Midbrain (tissue), 1 donor: ENCODE measurements at places on chromosomes 13 and 19.

- no peak for DNase-seq
Observed at GRCh38 chr13:105403086-105403485, 1132.4 kb downstream of the EFNB2 start.

DNA sequence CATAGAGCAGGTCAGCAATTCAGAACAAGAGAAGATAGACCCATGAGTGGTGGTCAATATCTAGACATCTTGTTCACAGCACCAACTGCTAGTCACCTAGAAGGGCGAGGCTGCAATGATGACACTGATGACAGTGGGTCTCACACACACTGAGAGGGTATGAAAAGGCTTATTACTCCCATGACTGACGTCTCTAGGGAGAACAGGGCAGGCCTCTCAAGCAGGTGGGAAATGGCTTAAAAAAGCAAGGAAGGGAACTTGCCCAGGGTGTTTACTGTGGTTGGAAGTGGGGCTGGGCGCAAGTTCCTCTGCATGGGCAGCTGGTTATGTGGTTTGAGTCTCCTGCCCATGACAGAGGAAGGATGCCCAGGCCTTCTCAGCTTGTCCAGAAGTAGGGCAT is 33.8 kb downstream of the ZNF44 start:
- no peak for DNase-seq

DNA sequence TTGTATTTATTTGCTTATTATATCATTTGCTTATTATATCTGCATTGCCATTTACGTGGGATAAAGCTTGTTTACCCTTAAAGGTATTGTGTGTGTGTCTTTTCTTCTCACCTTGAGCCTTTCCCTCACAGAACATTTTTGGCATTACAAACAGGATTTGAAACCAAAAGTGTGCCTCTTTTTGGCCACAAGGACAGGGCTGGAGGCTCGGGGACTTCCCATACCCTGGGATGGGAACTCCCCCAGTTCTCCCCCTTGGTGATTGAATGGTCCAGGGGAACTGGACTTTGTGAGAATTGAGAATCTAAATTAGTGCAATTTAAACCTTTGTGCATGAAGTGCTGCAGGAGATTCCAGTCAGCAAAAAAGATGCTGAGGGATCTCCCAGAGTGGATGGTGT is 2.4 kb upstream of the ZNF506 start:
- no peak for DNase-seq

DNA sequence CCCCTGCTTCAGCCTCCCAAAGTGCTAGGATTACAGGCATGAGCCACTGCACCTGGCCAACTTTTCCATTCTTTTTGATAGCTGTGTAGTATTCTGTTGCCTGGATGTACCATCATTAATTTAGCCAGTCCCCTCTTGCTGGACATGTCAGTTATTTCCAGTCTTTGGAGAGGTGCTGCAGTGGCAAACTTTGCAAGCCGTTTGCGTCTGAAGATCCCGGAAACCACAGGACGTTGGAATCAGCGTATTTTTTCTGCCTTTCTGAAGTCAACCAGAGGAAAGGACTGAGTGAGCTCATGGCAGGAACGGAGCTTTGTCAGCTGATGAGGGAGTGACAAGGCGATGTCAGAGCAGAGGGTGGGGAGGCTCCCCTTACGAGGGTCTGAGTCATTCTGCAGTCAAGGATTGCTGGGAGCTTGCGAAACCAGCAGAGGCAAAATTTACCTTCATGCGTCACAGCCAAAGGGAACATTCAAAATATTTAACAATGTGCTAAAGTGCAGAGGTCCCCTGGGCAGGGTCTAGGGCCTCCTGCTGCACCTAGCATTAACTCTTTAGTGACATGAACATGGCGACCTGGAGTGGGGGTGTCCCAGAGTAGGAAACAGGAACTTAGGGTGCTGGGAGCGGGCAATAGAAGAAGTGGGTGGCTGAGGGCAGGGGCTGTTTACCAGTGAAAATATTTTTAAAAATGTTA is 5.6 kb downstream of the C5AR1 start:
- peak; percentile 32 for DNase-seq

DNA sequence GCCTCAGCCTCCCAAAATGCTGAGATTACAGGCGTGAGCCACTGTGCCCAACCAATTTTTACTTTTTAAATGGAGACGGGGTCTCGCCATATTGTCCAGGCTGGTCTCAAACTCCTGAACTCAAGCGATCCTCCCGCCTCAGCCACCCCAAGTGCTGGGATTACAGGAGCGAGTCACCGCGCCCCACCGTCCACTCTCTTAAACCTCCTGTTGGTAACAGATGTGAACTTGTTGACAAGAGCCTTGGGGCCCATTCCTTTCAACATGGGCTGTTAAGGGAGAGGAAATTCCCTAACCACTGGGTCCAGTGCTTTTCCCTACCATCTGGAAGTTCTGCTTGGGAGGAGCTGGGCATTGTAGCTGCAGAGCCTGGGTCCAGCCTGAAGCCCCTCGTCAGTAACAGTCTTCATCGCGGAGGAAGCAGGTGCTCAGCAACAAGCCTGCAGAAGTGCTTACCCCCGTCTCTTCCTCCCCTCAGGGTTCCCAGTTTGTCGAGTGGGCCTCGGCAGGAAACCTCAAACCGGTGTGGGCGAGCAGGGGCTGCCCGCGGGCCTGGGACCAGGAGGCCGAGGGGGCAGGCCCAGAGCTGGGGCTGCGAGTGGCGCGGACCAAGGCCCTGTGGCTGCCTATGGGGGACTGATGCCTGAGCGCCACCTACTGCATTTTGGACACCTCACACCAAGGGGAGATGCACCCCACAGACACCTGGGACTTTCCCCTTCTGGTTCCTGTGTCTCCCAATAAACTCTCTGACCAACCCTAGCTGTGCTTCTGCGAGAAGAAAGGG is 4.0 kb upstream of the FLT3LG start:
- no peak for DNase-seq

- no peak for DNase-seq
Observed at GRCh38 chr19:19458110-19458816, 52.8 kb downstream of the GATAD2A start.

GRCh38 chr13:24119626-24120508 is 40.7 kb upstream of the SPATA13 start:
- no peak for DNase-seq

GRCh38 chr13:108494991-108495645 is 134.3 kb upstream of the MYO16 start:
- DNase-seq = no peak

GRCh38 chr19:53192771-53193534 is at the start of gene ZNF665:
ZNF665 (minus strand) TSS chr19:53193358; CDS start chr19:53182898, 10,460 bp downstream.
- peak; percentile 87 for DNase-seq

- DNase-seq = no peak
Observed at GRCh38 chr19:8457827-8458226, 13.1 kb downstream of the HNRNPM start.

DNA sequence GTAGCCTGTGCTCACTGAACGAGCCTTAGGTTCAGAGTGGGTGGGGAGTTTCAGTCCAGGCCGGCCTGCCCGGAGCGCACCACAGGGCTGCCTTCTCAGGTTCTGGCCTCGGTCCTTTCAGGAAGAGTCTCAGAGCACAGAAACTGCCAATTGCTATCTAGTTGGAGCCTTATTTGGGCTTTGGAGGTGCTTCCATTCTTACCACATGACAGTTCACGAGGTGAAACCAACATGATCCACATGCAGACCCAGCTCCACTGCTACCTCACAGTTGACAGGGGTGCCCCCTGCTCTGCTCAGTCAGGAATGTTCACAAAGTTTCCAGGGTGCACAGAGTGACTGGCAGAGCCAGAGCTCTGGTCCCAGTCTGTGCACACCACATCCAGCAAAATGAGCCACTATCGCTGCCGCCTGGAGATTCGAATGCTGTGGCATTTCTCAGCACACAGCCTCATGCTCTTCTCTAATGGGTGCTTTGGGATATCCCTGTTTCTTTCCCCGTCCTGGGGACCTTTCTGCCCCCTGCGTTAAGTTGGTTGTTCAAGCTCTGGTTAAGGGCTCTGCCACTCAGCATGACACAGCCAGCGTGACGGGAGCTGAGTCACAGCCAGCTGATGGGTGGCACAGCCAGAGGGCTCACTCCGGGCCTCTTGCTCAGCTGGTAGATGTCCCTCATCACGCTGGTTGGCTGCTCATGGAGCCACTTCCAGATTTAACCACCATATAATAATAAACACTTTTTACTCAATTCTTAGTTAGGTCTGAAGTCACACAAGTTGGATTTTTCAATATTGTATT is 7.5 kb upstream of the SACS start:
- no peak for DNase-seq

GRCh38 chr19:55432241-55432959 is 10.7 kb downstream of the SHISA7 start:
- no peak for DNase-seq

GRCh38 chr13:86608701-86609100 is 809.5 kb upstream of the SLITRK6 start:
- no peak for DNase-seq

DNA sequence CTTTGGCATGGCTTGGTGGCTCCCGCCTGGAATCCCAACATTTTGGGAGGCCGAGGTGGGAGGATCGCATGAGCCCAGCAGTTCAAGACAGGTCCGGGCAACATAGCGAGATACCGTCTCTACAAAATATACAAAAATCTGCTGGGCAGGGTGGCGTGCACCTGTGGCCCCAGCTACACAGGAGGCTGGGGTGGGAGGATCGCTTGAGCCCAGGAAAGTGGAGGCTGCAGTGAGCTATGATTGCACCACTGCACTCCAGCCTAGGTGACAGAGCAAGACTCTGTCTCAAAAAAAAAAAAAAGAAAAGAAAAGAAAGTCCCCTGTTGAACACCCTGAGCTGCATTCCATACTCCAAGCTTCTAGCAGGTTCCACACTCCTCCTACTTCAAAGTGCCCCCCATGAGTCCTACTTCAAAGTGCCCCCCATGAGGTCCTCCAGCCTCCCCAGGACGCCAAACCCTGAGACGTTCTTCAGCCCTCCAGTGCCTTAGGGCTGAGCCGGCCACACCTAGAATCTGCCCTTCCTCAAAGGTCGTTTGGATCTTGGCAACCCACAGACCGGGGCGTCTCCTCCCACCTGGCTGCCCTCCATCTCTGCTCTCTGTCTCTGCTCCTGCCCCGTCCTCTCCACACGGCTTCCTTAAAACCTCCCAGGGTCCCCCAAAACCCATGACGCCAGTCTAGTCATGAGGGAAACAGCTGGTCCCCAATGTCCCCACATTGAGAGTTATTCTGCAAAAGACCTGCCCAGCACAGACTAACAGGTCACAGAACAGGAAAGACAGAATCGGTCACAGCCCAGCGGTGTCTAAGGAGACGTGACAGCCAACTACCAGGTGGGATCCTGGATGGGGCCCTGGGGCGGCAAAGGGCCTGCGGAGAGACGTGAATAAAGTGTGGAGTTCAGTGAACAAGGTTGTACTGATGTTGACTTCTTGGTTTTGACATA is 4.8 kb downstream of the TJP3 start:
- no peak for DNase-seq

DNA sequence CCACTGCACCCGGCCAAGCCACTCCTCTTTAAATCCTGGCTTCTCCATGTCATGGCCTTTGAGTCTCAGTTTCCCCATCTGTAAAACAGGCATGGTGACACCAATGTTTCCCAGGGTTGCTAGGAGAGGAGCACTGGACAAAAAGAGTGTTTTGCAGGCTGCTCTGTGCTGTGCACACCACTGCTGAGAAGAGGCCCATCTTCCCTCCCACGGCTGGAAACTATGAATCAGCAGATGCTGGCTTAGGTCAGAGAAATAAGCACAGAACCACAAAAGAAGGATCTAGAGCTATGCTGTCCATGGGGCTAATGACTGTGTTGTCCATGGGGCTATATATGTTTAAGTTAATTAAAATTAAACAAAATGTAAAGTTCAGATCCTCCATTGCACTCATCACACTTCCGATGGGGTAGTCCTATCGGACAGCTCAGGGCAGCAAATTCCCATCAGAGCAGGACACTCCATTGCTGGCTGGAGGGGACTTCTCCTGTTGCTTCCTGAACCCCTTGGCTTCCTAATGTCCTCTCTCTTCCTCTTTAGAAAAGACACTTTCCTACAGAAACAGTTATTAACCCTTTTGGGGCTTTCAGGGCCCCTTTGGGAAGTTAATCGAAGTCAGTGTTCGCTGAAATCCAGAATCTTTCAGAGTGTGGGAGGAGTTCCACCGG is 37.1 kb downstream of the TSHZ3 start:
- DNase-seq = no peak

GRCh38 chr13:102729560-102730270 is 34.9 kb upstream of the METTL21C start:
- no peak for DNase-seq

GRCh38 chr13:28440774-28441504 is 54.0 kb downstream of the FLT1 start:
- DNase-seq = no peak

DNA sequence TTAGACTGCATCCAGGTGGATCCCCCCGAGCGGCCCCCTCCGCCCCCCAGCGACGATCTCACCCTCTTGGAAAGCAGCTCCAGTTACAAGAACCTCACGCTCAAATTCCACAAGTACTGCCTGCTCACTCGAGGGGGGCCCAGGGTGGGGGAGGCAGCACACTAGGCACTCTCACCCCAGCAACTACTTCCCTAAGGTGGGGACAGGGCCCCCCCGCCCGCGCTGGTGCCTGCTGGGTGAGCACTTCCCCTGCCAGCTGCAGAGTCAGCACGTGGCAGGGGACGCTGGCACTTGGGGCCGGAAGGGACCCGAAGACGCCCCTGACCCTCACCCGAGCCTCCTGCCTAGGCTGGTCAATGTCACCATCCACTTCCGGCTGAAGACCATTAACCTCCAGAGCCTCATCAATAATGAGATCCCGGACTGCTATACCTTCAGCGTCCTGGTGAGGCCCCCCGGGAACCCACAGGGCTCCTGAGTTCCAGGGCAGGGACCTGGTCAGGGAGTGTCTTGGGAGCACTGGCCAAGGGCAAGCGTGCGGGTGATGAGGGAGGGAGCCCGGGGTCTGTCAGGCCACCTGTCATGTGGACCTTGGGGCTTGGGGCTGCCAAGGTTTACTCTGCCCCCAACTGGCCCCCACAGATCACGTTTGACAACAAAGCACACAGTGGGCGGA is 5.2 kb downstream of the MCOLN1 start:
- peak; percentile 10 for DNase-seq

- no peak for DNase-seq
Observed at GRCh38 chr19:55240713-55241020, 12.1 kb upstream of the TMEM86B start.

DNA sequence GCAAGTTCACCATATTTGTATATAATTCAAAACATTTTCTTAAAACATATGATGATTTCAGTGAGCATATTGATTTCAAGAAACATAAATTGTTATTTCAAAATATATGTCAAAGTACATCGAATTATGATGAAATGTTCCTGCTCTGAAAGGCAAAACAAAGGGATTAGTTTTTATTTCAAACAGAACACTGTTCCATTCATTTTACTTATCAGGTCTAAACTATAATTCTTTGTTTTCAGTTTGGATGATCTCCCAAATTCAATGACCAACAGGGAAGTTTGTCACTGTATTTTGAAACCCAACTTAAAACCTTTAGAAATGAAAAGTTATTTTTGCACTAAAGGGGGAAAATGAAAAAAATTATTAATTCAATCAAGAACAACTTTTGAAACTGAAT is 610.2 kb downstream of the SLITRK1 start:
- peak; percentile 4 for DNase-seq

- DNase-seq = peak; percentile 51
Observed at GRCh38 chr19:17306285-17306714, 628 bp downstream of the MRPL34 start.
